ENCODE measurements at places on chromosomes 7 and 10.

DNA sequence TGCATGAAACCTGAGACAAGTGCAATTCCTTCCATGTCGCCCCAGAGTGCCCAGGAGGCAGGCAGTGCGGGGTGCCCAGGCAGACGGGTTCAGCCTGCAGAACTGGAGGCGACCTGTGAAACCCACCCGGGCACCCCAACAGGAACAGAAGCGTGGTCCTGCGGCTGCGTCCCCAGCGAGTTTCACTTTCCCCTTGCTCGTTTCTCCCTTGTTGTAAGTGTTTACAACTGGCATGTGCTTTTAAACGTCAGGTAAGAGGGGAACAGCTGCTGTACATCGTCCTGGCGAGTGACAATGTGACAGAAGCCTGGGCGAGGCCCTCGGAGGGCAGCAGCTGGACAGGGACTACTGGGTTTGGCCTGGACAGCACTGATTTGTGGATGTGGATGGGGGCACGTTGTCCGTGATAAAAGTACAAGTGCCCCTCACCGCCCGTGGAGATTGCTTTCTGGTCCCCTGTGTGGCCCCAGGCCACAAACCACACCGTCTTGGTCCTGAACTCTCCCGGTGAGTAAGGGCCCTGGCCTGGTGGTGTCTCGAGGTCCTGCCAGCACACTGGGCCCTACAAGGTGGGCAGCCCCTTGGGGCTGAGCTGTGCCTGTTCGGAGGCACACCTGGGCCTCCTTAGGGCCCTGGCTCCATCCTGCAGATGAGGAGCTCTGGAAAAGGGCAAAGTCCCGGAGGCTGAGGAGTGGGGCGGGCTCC, 4.0 kb downstream of the VENTX start:
- DNase-seq, result no peak

- no peak for DNase-seq
These were observed 26.2 kb upstream of the EXOC6 start for GRCh38 chr10:92822060-92822634.

- no peak for DNase-seq
These were observed 231.3 kb downstream of the LRMDA start for GRCh38 chr10:75662715-75663114.

DNA sequence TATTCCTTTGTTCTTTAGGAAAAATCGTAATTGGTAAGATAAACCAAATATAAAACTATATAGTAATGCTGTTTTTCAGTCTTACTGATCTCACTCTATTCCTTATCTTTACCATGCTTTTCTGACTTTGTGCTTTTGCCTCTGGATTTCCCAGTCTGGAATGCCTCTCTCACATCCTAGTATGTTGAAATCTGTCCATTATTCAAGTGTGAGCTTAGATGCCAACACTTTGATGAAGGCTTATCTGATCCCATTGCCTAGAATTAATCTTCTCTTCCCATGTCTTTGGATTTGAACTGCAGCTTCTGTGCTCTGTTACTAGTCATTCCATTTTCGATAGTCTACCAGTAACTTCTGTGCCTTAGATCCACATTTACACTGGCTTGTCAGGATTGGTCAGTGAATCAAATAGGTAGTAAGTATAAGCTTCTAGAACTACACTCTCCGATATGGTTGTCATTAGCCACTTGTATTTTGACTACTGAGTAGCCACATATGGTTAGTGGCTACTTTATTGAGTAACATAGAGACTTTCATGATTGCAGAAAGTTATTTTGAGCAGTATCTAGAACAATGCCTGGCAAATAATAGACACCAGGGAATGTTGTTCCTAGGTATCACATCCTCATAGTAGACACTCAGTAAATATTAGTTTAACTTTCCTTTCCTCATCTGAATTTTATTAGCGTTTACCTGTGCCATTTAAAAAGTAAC, 92.9 kb downstream of the BMPR1A start:
- peak; percentile 3 for DNase-seq

- no peak for DNase-seq
These were observed 92.1 kb downstream of the CH25H start for GRCh38 chr10:89114846-89115625.

DNA sequence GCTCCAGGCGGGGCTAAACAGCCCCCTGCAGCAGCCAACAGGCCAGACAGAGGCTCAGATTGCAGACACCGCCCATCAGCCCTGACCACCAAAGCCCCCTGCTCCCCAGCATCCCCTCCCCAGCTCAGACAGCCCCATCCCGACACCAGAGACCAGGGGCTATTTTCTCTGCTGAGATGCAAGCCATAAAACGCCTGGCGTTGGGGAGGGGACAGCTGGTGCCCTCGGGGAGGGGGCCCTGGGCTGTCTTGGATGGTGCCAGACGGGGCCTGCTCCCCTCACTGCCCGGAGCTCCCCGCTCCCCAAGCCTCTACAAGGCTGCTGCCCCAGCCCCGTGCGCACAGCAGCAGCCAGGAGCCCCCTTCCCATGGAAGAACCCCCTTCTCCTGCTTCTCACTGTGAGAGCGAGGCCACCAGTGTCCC, 31.8 kb downstream of the GET4 start:
- DNase-seq, result no peak

DNA sequence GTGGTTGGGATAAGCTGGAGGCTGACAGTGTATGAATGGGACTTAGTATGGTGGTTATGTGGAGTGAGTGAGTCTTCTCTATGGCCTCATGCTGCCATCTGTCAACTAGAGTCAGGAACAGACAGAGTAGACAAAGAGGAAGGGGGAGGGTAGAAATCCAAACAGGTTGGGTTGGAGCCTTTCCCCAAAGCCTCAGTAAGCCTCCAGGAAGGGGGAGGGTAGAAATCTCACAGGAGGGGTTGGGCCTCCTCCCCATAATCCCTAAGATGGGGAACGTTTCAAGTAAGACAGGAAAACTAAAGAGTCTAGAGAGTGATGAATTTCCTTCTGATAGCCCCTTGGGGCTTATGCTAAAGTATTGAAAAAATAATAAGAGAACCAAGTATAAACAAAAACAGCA, 2.0 kb upstream of the AKR1B15 start:
- no peak for DNase-seq

- DNase-seq, result no peak
These were observed 14.0 kb downstream of the KMT2E start for GRCh38 chr7:105028004-105028403.

GRCh38 chr10:36946598-36946997, 178.8 kb upstream of the ANKRD30A start:
- no peak for DNase-seq

All from GM18507 (cell line).